ENCODE measurements at places on chromosomes 1 and 21.
A peak's percentile ranks its signal among the peaks of the same experiment; 100 is the strongest.

DNA sequence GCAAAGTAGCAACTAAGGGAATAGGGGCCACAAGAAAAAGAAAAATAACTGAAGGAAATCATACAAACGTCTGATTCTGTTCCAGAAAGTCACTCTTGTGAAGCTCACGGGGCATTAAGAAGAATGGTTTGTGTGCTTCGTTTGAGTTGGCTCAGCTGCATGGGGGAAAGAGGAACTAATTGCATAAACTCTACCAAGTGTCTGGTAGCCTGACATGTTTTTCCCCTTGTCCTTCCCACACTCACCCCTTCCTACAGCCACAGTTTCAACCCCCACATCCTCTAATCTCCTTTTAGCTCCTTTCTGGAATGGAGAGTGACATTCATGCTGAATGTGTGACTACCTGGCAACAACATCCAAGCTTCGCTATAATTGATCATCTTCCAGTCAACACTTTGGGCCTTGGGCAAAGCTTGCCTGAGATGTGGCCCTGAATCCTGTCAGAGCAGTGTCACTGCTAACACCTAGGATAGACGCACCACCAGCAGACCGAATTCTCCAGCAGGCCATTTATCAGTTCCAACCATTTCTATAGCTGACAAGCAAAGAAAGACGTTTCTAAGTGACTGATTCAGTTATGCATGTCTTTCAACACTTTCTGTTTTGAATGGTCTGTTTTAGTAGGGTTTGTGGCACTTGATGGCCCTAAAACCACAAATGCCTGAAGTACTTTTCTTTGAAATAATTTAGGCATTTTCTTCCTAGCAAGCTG lies 439.6 kb downstream of the TTLL7 start:
- DNase-seq, result no peak

- DNase-seq, result no peak
Measured at GRCh38 chr1:181440510-181440909, 42.8 kb upstream of the CACNA1E start.

GRCh38 chr1:64437453-64437852 lies 32.5 kb upstream of the CACHD1 start:
- DNase-seq, result no peak

DNA sequence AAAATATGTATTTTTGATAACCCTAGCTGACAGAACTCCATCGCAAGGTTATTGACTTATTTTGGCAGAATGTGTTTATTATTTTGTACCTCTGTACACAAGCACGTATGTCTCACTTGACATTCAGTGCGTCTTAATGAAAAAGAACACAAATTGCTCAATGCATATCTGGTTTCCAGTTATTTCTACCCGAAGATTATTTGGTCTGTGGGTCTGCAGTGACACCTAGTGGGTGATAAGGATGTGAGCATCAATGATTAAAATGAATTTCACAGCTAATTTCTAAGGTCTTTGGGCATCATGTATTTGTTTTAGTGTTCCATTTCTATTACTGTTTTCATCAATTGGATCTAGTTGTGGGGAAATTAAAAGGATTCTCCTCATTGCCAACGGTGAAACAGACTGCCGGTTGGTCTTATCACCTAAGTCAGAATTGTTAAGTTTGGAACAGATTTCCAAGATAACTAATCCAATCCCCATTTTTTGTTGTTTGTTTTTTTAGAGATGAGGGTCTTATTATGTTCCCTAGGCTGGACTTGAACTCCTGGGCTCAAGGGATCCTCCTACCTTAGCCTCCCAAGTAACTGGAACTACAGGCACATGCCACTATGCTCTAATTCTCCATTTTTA lies 13.9 kb downstream of the DDX20 start:
- DNase-seq, result peak; percentile 65

DNA sequence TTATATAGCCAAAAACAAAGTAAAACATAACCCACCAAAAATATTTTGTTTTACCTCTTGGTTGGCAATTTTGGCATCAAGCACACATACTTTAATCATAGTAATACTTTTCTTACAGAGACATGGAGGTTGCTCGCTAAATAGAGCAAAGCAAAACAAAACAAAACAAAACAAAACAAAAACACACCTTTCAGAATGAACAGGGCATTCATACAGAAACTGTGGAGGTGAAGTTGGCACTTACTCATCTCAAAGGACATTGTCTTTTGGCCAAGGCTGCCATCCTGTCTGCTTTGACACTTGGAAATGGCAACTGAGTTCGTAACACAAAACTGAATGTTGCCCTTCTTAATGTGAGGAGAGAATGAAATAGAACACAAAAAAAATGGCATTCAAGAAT lies 773.1 kb downstream of the USP25 start:
- DNase-seq, result no peak

DNA sequence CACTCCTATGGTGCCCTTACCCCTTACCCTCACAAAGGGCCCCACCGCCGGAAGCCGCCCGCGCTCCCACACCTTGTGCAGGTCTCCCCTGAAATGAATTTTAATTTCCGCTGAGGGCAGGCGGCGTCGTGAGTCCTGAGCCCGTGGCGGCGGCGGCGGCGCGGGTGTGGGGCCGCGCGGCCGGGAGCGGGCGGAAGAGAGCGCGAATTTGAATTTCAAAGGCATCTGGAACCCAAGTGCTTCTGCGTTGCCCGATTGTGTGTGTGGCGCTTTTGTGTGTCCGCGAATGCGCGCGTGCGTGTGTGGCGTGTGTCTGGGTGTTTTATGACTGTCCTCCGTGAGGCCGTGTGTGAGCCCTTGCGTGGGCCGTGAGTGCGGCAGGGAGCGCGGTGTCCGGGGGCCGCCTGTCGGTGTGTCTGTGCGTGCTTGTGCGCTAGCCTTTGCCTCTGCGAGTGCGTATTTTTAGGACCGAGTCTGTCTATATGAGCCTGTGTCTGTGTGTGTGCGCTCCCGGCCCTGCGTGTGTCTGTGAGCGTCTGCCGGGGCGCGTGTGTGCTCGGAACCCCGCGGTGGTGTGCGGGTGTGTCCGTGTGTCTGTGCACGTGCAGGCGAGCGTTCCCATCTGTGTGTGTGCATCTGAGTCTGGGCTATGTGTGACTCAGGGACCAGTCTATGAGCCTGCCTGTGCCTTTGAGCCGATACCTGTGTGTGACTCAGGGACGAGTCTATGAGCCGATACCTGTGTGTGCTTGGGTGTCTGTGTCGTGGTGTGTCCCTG lies 7.9 kb upstream of the ADGRB2 start:
- DNase-seq, result no peak

GRCh38 chr21:33836408-33836807 lies 79.2 kb downstream of the ATP5PO start:
- DNase-seq, result no peak

GRCh38 chr1:1591452-1591851 lies 8.5 kb downstream of the FNDC10 start:
- DNase-seq, result no peak

DNA sequence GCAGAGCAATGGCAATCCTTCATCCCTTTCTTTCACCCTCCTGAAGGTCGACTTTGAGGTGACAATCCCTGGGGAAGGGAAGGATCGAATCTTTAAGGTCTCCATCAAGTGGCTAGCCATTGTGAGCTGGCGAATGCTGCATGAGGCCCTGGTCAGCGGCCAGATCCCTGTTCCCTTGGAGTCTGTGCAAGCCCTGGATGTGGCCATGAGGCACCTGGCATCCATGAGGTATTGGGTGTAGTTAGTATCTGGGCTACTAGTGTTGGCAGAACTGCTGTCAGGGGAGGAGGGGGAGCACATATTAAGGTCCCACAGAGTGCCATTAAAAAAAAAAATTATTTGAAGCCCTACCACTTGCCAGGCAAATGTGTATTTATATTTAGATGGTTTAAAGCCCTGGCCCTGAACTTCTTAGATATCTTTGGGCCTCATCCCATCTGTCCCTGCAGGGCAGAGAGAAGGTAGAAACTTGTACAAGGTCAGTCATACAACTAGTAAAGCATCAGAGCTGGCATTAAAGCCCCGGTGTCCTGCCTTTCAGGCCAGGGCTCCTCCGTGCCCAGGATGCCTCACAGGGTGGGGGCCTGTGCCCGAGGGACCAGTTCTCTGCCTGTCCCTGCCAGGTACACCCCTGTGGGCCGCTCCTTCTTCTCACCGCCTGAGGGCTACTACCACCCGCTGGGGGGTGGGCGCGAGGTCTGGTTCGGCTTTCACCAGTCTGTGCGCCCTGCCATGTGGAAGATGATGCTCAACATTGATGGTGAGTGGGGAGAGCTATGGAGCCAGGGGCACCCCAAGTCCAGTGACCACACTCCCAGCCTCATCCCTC lies 10.3 kb downstream of the AGO1 start:
- DNase-seq, result no peak

DNA sequence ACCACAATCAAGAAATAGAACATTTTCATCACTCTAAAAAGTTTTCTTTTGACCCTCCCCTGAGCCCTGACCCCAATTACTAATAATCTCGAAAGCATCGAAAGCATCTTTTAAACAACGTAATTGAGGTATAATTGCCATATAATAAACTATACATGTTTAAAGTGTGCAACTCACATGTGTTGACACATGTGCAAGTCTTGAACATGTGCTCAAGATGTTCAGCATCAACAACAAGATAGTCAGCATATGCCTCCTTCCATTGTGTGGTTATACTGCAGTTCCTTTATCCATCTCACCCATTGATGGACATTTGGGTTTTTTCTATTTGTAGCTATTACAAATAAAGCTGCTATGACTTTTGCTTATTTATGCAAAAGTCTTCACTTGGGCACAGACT lies 90.7 kb downstream of the RIPK4 start:
- no peak for DNase-seq

Measured in K562 (cell line).